Activated T-helper 17 cell treated with anti-CD3 and anti-CD28 coated beads, Interleukin-2, amount 50 U/mL, for 72 hours (primary cell): ENCODE measurements at places on chromosomes 2 and 18. TPM values are rescaled to one million over a fixed set of nuclear protein-coding genes. Genes with fewer than 3 reads are reported as not detected.

- peak; percentile 83 for ATAC-seq
Measured at GRCh38 chr2:97745474-97746174, 32.2 kb downstream of the ZAP70 start.

GRCh38 chr2:57878866-57879210 is 167.8 kb upstream of the VRK2 start:
- ATAC-seq = no peak

ZNF892 gene
- total RNA-seq = 2.9 TPM

DNA sequence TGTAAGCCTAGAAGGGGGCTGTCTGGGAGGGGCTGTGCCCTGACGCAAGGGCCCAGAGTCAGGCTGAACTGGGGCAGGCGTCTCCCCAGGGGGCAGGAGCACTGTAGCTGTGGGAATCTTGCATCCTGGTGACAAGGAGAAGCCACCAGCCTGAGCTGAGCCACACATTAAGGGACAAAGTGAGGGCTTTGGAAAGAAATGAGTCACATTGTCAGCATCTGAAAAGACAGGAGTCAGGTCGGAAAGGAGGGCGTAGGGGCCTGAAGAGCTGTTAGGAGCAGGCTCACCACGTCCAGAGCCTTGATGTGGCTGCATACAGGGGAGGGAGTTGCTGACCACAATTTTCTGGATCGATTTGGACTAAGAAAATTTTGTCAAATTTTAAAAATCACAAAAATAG is 298.6 kb downstream of the CYP26B1 start:
- ATAC-seq = no peak

OTOS gene
- total RNA-seq = not detected

FOXI3 gene
- not detected for total RNA-seq

SNED1 gene
- total RNA-seq = 3.0 TPM

DNA sequence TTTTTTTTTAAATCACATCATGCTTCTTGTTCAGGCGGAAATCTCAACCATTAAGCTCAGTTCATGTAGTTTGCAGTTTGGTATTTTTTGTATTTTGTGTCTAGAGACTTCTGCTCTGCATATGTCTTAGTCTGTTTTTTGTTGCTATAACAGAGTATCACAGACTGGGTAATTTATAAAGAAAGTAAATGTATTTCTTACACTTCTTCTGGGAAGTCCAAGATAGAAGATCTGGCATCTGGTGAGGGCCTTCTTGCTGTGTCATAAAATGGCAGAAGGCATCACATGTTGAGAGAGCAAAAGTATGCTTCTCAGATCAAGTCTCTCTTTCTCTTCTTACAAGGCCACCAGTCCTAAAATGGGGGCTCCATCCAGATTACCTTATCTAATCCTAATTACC is 208.2 kb downstream of the CTNNA2 start:
- no peak for ATAC-seq
